ENCODE measurements at places on chromosomes 1 and 21. TPM values are rescaled to one million over a fixed set of nuclear protein-coding genes. Genes with fewer than 3 reads are reported as not detected.

- peaks cover 17% of the 10 kb centered on the region for H3K36me3 ChIP-seq
- no peak overlapping the region for H3K27ac ChIP-seq
These were observed 7.6 kb downstream of the ENAH start for GRCh38 chr1:225645194-225645895.

GRCh38 chr1:212386029-212386428, 28.7 kb downstream of the PACC1 start:
- no peak for DNase-seq
- no peak overlapping the region for H3K4me3 ChIP-seq
- H3K4me1 ChIP-seq: no peaks in the 10 kb centered on the region
- no peak overlapping the region for H3K27ac ChIP-seq

DNA sequence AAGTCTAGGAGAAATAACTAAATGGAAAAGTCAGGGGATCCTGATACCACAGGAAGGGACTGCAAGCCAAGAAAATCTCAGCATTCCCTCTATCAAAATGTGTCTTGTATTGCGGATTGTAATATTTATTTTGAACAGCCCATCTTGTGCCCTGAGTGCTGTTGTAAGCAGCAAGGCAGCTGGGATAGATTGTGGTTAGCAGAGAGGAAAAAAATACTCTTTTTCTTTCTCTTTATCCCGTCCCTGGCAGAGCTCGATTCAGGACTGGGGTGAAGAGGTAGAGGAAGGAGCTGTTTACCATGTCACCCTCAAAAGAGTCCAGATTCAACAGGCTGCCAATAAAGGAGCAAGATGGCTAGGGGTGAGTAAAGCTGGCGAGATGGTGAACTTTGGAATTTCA, 1.2 kb downstream of the RGL1 start:
- H3K4me3 ChIP-seq: peak overlapping the region; percentile 95
- H3K27ac ChIP-seq: peak overlapping the region; percentile 26
- no peak for DNase-seq
- H3K4me1 ChIP-seq: peaks cover 59% of the 10 kb centered on the region
- peaks cover 2% of the 10 kb centered on the region for H3K27me3 ChIP-seq
- peaks cover 37% of the 10 kb centered on the region for H3K36me3 ChIP-seq

GRCh38 chr1:54246116-54246721, 46.3 kb downstream of the MRPL37 start:
- H3K36me3 ChIP-seq: peaks cover 6% of the 10 kb centered on the region
- no peak overlapping the region for H3K4me3 ChIP-seq
- no peak overlapping the region for H3K27ac ChIP-seq
- H3K4me1 ChIP-seq: peaks cover 13% of the 10 kb centered on the region

The SAMSN1 gene
- not detected for total RNA-seq
